Colonic mucosa (tissue), 4 donors: ENCODE measurements at places on chromosomes 4 and X. TPM values are rescaled to one million over a fixed set of nuclear protein-coding genes. Genes with fewer than 3 reads are reported as not detected.

The ATP6AP2 gene
- 114 TPM for total RNA-seq

The MUC7 gene
- total RNA-seq = not detected

- peak; percentile 59 for DNase-seq
- H3K27ac ChIP-seq = no peak overlapping the region
- no peaks in the 10 kb centered on the region for H3K36me3 ChIP-seq
- no peak overlapping the region for H3K4me3 ChIP-seq
- no peaks in the 10 kb centered on the region for H3K27me3 ChIP-seq
Measured at GRCh38 chr4:120977435-120977997, 55.0 kb upstream of the PRDM5 start.

- H3K36me3 ChIP-seq = no peaks in the 10 kb centered on the region
- no peaks in the 10 kb centered on the region for H3K4me1 ChIP-seq
- no peaks in the 10 kb centered on the region for H3K27me3 ChIP-seq
- no peak overlapping the region for H3K4me3 ChIP-seq
Measured at GRCh38 chr4:185803022-185803421, 9.0 kb downstream of the SORBS2 start.

The CCNA2 gene
- 62.8 TPM for total RNA-seq
